ENCODE measurements at places on chromosomes 4 and X. TPM values are rescaled to one million over a fixed set of nuclear protein-coding genes. Genes with fewer than 3 reads are reported as not detected.

AWAT2 gene
- total RNA-seq = not detected

COL4A6 gene
- not detected for total RNA-seq

GAGE12H gene
- not detected for total RNA-seq

USP17L13 gene
- not detected for total RNA-seq

STS gene
- 0.53 TPM for total RNA-seq

SPANXD gene
- total RNA-seq = not detected

CLDN34 gene
- total RNA-seq = not detected

SOX3 gene
- not detected for total RNA-seq

ADGRG2 gene
- total RNA-seq = not detected

PLXNB3 gene
- total RNA-seq = 1.7 TPM

CRMP1 gene
- total RNA-seq = not detected

DMP1 gene
- total RNA-seq = not detected

SPANXN4 gene
- total RNA-seq = not detected

MXRA5 gene
- total RNA-seq = not detected

RBM46 gene
- total RNA-seq = not detected

MTMR8 gene
- total RNA-seq = 4.1 TPM

STK32B gene
- not detected for total RNA-seq

DSPP gene
- total RNA-seq = not detected

BGN gene
- not detected for total RNA-seq

Measured in activated T-cell treated with anti-CD3 and anti-CD28 coated beads, Interleukin-2, amount 50 U/mL, for 72 hours (primary cell).